ENCODE measurements at places on chromosomes 3 and 15.

- DNase-seq = no peak
Measured at GRCh38 chr3:132354916-132355702, 37.9 kb downstream of the ACP3 start.

GRCh38 chr3:88058306-88058580, 562 bp downstream of the CGGBP1 start:
- DNase-seq = no peak

DNA sequence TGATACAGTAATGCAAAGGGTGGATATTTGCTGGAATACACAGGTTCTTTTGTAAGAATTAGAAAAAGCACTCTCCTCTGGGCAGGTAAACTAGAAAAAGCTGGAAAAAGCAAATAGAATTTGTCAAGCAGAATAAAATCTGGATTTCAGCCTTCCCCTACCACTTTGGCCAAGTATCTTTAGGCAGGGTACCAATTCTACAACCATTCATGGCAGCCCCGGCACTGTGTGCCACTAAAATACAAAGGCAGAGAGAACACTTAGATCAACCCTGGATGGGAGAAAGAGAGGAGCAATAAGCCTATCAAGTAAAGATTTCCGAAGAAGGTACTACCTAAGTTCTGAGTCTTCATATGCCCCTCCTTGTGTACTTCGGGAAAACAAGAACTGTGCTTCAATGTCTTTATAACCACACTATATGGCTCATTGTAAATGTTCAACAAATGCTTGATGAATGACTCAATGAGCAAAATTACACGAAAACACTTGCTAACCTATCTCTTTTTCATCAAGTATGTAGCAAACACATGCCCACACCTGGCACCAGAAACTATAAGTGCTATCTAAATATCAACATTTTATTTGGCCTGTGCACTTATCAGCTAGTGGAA, 20.8 kb downstream of the STAG1 start:
- DNase-seq = no peak

- DNase-seq = peak; percentile 29
Measured at GRCh38 chr15:99014803-99015697, 7.5 kb upstream of the PGPEP1L start.

DNA sequence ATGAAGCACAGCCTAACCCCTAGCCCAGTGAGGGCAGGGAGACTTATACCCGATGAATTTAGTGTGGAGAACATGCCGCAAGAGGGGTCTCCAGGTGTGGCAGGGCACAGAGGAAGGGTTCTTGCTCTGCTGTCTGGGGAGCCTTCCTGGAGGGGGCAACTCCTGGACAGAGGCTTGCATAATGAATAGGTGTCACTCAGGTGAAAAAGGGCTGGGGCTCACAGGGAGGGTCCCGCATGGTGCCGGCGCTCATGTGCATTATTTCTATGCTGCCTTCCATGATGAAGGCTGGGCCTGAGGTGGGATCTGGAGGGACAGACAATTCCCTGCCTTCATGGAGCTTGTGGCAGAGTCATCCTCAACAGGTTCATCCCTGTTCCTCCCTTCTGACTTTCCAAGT, 51.5 kb downstream of the ITGA11 start:
- no peak for DNase-seq

GRCh38 chr3:196440696-196441095, 8.5 kb upstream of the UBXN7 start:
- no peak for DNase-seq

DNA sequence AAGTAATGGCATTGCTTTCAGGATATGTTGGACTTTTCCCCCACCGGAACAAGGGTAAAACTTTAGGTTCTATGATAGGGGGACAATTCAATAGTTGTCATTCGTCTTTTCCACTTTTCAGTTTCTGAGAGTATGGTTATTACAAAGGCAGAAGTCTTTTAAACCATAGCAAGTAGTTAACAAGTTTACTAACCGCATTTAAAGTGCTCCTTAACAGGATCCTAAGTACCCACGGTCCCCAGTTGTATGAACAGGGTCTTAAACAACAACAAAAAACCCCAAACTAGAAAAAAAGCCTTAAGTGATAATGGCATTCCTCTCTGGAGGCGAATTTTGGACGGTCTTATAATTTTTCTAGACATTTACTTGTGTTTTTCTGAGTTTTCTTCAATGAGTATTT, 831 bp downstream of the IFT57 start:
- no peak for DNase-seq

DNA sequence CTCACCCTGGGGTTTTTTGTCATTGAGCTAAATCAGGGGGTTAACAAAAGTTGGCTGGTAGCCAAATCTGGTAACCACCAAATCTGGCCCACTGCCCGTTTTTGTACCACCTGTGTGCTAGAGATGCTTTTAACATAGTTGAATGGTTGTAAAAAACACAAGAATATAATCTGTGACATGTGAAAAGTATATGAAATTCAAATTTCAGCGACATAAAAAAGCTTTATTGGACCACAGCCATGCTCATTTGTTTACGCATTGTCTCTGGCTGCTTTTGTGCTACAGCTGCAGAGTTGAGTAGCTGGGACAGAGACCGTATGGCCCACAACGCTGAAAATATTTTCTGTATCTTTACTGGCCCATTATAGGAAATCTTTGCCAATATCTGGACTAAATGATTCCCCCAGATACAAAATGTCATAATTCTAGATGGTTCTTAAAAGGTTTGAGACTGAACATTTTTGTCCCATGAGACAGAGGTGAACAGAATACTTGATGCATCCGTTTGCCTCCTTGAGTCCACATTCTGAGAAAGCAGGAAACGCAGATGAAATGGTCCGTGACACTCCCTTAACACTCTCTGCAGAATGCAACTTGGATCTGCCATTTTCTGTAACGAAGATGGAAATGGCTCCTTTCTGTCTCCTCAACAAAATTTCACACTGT, 120.9 kb upstream of the PDZRN3 start:
- no peak for DNase-seq
